ENCODE measurements at places on chromosomes 7 and 10.
A peak's percentile ranks its signal among the peaks of the same experiment; 100 is the strongest.

GRCh38 chr7:29629507-29629906 lies 65.9 kb downstream of the PRR15 start:
- DNase-seq, result no peak

- no peak for DNase-seq
Measured at GRCh38 chr7:13050703-13051102, 363.3 kb downstream of the ARL4A start.

GRCh38 chr10:8444630-8445029 lies 390.1 kb downstream of the GATA3 start:
- peak; percentile 23 for DNase-seq

GRCh38 chr7:48300301-48300700 lies 129.0 kb downstream of the ABCA13 start:
- no peak for DNase-seq

- DNase-seq, result no peak
Measured at GRCh38 chr7:23369695-23370404, 70.7 kb downstream of the MALSU1 start.

DNA sequence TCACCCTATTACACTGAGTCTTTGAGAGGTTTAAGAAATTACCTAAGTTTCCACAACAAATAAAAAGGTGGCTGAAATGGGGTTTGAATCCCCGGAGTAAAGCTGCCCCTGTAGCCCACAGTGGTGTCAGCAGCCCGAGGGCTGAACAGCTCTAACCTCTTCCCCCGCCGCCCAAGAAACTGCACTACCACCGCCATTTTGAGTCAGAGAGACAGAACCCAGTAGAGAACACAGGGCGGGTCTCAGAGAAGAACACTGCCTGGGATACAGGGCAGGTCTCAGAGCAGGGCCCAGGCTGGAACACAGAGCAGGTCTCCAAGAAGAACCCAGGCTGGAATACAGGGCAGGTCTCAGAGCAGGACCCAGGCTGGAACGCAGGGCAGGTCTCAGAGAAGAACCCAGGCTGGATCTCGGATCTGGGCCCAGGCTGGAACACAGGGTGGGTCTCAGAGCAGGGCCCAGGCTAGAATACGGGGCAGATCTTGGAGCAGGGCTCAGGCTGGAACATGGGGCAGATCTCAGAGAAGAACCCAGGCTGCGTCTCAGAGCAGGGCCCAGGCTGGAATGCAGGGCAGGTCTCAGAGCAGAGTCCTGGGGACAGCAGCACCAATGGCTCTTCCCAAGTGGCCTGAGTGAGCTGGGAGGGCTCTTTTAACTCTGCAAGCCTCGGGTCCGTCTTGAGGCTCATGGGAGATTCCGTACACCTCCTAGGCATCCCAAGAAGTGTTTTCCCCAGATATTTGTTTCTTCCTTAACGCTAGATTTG lies 85.9 kb upstream of the LANCL2 start:
- no peak for DNase-seq
